Retina (tissue), 1 donor: ENCODE measurements at places on chromosomes 1 and 21.

- no peak for DNase-seq
Observed at GRCh38 chr1:207064561-207064960, 11.5 kb downstream of the PFKFB2 start.

DNA sequence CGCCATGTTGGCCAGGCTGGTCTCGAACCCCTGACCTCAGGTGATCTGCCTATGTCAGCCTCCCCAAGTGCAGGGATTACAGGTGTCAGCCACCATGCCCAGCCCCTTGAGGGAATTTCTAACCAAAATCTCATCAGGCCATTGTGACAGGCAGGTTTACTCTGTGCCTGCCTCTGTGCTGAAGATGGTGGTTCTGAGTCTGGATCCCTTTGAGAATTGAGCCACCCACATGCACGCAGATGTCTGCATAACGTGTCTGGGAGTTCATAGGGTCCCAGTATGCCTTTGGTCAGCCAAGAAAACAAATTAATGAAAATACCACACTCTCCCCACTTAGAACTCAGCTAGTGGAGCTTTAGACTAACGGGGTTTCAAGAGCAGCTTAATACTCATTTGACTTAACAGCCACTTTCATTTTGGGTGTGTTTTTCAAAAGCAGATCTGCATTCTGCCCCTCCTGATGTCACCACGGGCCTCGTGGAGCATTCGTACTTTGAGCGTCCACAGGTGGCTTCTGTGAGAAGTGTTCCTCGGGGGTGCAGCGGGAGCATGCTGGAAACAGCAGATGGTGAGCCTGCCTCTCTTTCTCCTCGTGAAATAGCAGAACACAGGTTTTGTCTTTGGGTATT lies 45.3 kb downstream of the DIP2A start:
- no peak for DNase-seq

DNA sequence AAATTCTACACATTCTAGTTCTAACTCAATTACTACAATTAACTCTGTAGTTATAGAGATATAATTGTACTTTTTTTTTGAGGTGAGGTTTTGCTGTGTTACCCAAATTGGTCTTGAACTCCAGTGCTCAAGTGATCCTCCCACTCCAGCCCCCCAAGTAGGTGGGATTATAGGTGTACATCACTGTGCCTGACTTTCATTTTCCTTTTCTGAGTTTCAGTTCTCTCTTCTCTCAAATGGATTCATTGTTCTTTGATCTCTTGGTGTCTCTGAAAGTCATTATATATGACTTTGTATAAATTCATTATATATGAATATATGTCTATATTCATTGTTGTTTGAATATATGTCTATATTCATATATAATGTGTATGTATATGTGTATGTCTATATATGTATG lies 74.0 kb upstream of the GALNT2 start:
- no peak for DNase-seq

DNA sequence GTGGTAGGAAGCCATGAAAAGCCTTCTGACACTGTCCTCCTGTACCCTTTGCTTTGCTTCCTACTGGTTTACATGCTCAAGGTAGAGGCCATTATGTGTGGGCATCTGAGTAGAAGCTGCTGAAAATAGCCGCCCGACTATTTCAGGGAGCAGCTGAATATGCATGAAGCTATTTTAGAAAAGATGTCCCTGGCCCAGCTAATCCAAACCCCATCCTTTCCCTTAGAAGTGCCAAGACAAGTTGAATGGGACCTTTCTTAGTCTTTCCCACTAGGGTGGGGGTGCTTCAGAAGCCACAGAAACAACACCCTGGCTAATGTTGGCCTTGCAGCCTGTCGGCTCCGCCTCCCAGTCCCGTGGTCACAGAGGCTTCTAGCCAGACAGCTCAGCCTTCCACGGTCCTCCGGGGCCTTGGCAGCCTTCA lies 205.1 kb upstream of the EDN2 start:
- no peak for DNase-seq

GRCh38 chr1:85596947-85597346 lies 16.4 kb downstream of the CCN1 start:
- DNase-seq, result no peak

DNA sequence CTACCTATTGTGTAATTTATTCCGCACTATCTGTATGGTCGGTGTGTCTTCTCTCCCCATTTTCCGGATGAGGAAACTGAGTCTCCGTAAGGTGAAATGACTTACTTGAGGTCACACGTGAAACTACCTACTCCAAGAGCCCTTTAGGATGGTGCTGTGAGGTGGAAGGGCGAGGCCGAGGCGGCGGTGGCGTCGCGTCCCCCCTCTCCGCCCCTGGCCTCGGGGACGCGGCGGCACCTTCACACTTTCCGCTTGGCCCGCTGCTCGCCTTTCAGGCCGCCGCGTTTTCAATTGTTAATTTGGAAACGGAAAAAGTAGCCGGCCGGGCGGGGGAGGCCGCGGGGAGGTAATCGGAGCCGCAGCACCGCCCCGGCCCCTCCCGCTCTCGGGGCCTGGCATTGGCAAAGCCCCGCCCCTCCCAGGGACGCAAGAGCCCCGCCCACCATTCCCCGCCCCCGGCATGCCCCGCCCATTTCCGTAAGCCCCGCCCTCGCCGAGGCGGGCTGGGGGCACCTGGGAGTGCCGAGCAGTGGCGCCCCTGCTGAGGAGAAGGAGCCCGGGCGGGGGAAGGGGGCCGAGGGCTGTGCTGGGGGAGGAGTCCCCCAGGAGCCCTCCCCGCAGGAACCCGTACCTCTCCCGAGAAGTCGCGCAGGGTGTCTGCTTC lies 18.6 kb downstream of the KCNQ4 start:
- DNase-seq, result peak; percentile 76

DNA sequence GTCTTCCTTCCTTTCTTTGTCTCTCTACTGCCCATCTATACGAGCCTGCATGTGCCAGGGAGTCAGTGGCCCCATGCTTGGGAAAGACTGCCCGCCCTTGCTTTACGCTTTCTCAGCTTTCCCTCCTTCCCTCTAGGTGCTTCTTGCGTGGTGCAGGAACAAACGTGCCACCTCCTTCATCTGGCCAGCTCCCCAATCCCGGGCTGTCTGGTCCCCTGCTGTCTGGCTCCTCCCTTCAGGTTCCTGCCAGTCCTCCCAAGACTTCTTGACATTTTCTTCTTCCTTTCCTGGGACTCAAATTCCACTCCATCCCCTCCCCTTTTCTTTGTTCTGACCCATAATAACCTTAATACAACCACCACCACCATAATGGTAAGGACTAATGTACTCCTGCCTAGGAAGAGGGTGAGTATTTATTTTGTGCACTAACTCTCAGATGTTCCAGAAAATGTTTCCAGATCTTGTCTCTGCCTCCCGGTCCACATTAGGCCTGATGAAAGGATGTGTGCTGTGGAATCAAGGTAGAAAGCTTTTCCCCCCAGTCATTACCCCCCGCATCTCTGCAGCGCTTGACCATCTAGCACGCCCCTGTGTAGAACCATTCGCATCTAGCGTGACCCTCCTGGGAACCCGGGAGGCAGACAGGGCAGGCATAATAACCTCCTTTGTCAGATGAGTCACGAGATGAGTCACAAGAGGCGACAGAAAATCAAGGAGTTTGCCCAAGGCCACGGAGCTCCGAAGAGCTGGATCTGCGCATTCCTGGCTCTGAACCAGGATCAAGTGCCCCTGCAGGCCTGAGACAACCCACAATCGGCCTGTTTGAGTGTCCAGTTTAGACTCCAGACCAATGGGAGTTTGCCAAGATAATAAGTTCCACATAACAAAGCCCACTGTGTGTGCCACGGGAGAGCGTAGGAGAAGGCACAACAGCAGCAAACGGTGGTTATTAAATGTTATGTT lies 60.1 kb upstream of the NEK2 start:
- DNase-seq, result no peak

GRCh38 chr1:22323846-22324504 lies 127.7 kb upstream of the ZBTB40 start:
- DNase-seq, result no peak

DNA sequence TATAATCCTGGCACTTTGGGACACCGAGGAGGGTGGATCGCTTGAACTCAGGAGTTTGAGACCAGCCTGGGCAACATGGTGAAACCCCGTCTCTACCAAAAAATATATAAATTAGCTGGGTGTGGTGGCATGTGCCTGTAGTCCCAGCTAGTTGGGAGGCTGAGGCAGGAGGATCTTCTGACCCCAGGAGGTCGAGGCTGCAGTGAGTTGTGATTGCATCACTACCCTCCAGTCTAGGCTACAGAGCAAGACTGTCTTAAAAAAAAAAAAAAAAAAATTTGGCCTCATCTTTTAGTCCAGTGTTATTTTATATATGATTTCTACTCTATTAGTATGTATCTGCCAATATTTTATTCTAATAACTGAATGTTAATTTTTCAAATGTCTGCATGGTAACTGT lies 59.7 kb downstream of the PPP2R5A start:
- no peak for DNase-seq

DNA sequence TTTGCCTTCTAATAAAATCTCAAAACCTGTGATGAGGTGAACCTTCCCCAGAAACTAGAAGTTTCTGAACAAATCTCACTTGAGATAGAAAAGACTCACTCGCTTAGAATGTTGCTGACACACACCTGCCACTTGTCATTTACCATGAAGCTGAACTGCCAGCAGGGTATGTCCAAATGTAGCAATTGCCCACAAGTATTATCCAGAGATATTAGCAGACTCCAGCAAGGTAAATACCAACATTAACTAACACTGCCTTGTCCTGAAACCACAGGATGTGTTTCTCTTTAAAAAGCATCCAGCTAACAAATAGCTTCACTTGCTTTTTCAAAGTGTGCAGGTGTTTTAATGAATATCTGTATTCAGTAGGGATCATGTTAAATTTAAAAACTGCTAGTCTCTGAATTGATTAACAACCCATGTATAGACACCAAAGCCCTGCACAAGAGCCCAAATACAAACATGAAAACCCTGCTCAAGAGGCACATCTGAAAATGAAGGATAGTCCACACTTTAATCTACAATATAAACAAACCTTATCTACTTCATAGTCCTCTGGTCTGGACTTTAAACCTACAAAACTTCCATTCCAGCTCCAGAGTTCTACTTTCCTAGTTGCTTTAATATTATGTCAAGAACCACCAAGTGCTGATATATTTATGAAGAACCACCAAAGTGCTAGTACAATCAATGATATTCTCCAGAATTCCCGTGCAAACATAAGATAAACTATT lies 19.3 kb downstream of the KRTAP8-1 start:
- DNase-seq, result no peak

- DNase-seq, result no peak
Observed at GRCh38 chr1:219325368-219325742, 151.7 kb downstream of the LYPLAL1 start.

DNA sequence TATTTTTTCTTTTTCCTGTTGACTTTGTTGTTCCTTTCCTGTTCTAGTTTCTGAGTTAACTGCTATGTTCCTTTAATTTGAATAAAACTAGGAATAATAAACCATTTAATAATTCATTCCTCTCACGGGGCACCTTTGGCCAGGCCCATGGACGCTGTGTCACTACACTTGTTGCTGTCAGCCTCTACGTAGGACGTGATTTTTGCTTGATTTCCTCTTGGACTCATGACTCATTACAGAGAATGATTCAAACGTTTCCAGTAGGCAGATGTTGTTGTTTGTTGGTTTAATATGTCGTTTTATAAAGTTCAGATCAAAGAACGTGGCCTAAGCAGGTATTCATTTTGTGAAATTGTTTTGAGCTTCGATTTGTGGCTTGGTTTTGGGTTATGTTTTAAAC lies 9.1 kb upstream of the SLC19A1 start:
- no peak for DNase-seq
